GM23338 (cell line): ENCODE measurements at places on chromosomes 3 and 15. TPM values are rescaled to one million over a fixed set of nuclear protein-coding genes. Genes with fewer than 3 reads are reported as not detected.

- no peak for DNase-seq
Measured at GRCh38 chr3:158152186-158152585, 42.3 kb downstream of the RSRC1 start.

GRCh38 chr3:172068977-172069376, 29.6 kb downstream of the FNDC3B start:
- DNase-seq, result no peak

- DNase-seq, result no peak
Measured at GRCh38 chr3:124428372-124429128, 301.7 kb upstream of the UMPS start.

DNA sequence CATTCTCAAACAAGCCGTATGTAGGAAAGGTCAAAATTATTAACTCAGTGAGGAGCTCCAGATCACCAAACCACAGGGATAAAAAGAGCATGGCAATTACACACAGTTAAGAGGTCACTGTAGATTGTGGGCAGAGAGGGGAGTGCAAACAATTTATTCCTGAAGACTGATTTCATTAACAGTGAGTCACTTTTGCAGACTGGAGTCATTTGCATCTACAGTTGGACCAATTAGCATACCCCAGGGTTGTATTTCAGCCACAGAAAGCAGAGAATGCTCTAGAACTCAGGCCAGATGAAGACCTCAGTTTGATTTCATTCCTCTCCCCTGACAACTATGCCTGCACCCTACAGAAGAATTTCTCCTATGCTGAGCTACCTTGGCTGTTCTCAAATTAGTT, 40.1 kb downstream of the SETMAR start:
- no peak for DNase-seq

GRCh38 chr15:85860394-85861161, 65.9 kb upstream of the KLHL25 start:
- no peak for DNase-seq

GRCh38 chr3:43161684-43162229, 55.9 kb upstream of the POMGNT2 start:
- peak; percentile 31 for DNase-seq

Gene CFAP44
- total RNA-seq, result 0.73 and 1.0 TPM in 2 replicates

DNA sequence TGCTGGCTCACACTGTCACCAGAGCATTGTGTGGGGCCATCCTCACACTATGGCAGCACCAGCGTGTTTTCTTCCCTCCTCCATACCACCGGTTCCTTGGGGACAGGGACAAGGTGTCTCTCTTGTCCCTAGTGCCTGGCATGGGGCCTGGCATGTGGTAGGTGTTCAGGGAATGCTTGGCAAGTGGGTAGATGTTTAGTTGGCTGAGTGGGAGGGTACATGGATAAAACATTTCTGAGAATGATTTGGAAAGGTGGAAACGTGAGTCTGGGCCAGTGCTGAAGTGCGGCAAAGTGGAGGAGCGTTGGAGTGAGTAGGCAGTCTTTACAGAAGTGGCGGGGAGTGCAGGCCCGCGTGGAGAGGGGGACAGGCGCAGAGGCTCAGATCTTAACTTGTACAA, 15.0 kb downstream of the SNAPC5 start:
- no peak for DNase-seq

- DNase-seq, result no peak
Measured at GRCh38 chr3:23921052-23921511, 4.2 kb downstream of the RPL15 start.

GRCh38 chr3:134476306-134476705, 9.5 kb downstream of the ANAPC13 start:
- DNase-seq, result no peak

Gene HPS3
- 61.9 and 66.8 TPM in 2 replicates for total RNA-seq

DNA sequence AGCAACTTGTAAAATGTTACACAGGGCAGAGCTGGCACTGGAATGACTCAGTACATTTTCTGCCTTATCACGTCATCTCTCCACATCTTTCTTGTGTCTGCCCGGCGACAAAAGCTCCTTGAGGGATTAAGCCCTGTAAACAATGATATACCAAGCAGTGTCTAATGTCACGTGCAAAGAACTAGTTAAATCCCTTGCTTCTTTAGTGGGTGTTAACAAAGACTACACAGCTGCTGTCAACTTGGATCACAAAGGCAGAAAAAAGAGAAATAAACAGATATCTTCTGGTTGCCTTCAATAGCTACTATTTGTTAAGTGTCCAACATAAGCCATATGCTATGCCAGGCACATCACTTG, 48.1 kb upstream of the FRMD4B start:
- DNase-seq, result no peak

Gene OR5K2
- total RNA-seq, result not detected in 2 replicates

Gene MNS1
- 2.9 and 8.9 TPM in 2 replicates for total RNA-seq
